ENCODE measurements at places on chromosomes 2 and 18.

DNA sequence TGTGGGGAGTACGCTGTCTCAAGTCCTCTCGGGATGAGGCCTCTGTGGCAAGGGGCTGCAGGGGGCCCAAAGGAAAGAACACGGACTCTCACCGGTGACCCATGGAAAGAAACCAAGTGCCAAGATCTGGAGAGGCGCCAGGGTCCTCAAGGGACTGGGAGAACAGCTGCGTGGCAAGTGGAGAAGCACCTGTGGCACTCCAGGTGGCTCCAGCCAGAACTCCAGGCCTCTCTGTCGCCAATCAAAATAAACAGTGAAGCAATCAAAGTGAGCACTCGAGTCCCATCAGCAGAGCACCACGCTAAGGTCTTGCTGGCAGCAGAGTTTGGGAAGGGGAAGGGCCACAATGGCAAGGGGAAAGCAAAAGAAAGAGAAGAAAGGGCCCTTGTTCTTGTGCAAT lies 54.7 kb downstream of the BCL2 start:
- DNase-seq, result no peak

- no peak for DNase-seq
Measured at GRCh38 chr2:20048488-20049448, 2.7 kb downstream of the LAPTM4A start.

DNA sequence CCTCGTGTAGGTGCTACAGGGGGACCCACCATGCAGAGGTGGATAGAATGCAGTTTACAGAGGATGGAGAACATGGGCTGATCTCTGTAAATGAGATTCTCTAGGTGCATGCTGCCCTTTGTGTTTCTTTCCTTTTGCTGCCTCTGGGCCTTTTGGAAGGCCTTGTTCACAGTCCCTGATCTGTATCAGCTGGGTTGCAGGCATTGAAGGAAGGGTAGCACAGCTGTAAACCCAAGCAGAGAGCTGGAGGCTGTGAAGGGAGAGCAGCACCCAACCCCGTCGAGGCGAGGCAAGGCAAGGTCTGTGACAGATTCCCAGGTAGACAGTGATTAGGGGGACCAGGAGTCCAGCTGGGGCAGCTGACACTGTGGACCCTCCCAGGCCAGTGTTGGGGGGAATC lies 56.1 kb upstream of the SOS1 start:
- no peak for DNase-seq

GRCh38 chr2:17878281-17879136 lies at the start of gene KCNS3:
TSS of gene KCNS3 (plus strand) at chr2:17878667. CDS start at chr2:17931009, 52,342 bp downstream.
- peak; percentile 82 for DNase-seq

DNA sequence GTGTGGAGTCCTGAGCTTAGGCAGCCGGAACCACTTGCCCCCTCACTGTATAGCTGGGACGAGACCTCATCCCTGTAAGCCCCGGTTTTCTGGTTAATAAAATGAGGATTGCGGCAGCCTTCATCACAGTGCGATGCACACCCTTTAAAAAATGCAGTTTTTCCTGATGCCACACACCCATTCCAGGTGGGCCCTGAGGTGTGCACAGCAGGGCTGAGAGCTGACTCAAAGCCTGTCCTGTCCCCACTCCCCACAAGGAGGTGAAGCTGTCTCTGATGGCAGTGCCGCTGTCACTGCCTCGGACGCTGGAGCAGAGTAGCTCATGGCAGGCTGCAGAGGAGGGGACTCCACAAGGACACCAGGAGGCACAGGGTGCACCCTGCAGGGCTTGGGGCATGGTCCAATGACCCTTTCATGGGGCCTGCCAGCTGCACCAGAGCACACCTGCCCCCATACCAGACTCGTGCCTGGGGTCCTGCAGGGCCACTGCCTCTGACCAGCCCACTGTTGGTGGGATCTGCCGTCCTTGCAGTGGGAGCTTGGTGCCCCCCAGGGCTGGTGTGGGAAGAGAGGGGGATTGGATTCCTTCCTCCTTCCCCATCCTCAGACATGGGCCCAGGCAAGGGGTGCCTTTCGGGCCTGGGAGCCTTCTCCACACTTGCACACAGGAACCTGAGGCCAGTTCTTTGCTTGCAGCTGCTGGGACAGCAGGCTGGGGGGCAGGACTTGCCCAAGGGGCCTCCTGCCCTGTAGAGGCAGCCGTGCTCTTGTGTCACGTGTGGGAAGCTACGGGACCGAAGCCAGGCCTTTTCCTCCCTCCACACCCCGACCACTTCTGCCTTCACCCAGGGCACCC lies 22.8 kb downstream of the GPC1 start:
- no peak for DNase-seq
